Natural killer cell treated with Interleukin-12 subunit alpha and Interleukin-12 subunit beta and Interleukin-15 and Interleukin-18, amount 100 ng/mL, for 72 hours (primary cell): ENCODE measurements at places on chromosomes 1 and 21. TPM values are rescaled to one million over a fixed set of nuclear protein-coding genes. Genes with fewer than 3 reads are reported as not detected.

- DNase-seq = no peak
Observed at GRCh38 chr1:209375671-209376365, 207.7 kb upstream of the CAMK1G start.

TMPRSS3 gene
- total RNA-seq = 8.4 TPM

SEC16B gene
- not detected for total RNA-seq

DNA sequence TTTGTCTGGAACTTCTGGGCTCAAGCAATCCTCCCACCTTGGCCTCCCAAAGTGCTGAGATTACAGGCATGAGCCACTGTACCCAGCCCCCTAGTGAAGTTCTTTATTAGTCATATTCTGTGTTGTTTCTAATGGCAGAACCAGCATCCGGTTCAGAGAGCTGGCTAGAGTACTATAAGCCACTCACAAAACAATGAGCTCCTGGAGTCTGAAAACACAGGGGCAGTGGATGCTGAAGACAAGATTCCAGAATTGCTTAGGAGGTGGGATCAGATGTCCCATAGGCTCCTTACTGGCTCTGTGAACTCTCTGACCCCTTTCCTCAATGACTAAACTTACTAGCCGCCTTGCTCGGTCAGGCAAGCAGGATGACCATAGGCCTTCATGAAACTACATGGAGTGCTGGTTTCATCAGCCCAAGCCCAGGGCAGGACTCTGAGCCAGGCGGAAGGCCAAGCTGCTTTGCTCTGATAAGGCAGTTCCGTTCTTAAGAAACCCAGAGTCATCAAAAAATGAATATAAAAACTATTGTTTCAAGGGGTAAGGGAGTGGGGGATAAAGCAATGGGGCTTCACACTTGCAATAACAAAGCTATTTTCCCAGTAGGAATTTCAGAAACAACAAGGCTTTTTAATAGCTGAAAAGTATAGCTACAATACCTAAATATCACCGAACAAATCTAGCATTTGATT is 8.1 kb downstream of the MTHFR start:
- DNase-seq = no peak

GRCh38 chr1:240149484-240150094 is 57.9 kb downstream of the FMN2 start:
- DNase-seq = no peak

LCA5L gene
- not detected for total RNA-seq

GRCh38 chr1:68975212-68975933 is 478.5 kb upstream of the DEPDC1 start:
- no peak for DNase-seq

AMY1B gene
- not detected for total RNA-seq

COA7 gene
- 39.9 TPM for total RNA-seq
